Activated CD4-positive, CD25-positive, alpha-beta regulatory T cell treated with anti-CD3 and anti-CD28 coated beads, Interleukin-2, amount 50 U/mL, for 16 hours (primary cell): ENCODE measurements at places on chromosomes 16 and 17.

DNA sequence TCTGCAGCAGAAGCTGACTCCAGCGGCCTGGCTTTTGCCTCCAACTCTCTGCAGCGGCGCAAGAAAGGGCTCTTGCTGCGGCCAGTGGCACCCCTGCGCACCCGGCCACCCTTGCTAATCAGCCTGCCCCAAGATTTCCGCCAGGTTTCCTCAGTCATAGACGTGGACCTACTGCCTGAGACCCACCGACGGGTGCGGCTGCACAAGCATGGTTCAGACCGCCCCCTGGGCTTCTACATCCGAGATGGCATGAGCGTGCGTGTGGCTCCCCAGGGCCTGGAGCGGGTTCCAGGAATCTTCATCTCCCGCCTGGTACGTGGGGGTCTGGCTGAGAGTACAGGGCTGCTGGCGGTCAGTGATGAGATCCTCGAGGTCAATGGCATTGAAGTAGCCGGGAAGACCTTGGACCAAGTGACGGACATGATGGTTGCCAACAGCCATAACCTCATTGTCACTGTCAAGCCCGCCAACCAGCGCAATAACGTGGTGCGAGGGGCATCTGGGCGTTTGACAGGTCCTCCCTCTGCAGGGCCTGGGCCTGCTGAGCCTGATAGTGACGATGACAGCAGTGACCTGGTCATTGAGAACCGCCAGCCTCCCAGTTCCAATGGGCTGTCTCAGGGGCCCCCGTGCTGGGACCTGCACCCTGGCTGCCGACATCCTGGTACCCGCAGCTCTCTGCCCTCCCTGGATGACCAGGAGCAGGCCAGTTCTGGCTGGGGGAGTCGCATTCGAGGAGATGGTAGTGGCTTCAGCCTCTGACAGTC is 1.3 kb downstream of the PARD6A start:
- no peak for DNase-seq

GRCh38 chr17:45577571-45578279 is 87.2 kb upstream of the PLEKHM1 start:
- DNase-seq = no peak

DNA sequence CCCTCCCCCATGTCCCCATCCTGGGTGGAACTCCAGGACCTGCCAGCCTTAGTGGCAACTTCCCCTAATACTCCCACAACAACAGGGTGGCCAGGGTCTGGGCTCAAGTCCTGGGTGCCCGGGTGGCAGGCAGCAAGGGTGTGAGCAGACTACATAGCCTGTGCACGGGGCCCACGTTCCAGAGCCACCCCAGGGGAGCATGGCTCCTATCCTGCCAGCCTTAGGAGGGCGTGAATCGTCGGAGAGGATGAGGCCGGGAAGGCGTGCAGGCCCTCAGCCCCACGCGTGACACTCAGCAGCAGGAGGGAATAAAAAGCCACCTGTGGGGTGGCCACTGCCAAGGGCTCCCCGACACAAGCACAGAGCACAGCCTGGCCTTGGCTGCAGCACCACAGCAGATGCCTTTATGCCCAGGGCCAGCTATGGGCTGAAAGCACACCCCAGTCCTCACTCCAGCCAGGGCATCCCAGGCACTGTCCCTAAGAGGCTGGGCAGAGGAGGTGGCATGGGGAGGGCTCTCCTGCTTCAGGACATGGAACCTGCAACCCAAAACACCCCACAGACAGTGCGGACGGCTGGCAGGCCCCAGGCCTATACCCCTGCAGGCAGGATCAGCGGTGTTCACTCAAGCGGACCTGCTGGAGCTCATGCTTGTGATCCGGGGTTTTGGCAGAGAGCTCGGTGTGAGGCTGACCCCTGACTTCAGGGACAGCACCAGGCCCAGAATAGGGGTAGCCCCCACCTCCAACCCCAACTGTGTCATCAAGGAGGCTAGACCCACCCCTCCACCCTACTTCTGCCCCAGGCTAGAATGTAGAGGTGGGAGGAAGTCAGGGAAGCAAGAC is 2.7 kb downstream of the BCAR1 start:
- no peak for DNase-seq

DNA sequence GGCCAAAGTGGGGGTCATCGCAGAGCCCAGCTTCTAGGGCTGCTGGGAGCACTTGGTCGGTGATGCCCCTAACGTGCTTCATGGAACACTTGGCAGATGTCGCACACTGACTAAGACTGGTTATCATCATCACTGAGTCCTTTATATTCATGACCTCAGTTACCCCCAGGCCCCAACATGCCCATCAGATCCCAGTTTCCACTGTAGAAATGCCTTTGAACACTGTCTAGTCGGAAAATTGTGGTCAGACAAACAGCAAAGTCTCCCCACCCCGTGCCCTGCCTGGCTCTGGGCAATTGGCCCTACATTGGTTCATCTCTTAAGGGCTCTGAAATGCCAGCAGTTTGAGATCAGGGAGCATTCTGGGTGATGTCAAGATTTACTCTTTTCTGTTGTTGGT is 51.3 kb downstream of the NKD1 start:
- DNase-seq = no peak

DNA sequence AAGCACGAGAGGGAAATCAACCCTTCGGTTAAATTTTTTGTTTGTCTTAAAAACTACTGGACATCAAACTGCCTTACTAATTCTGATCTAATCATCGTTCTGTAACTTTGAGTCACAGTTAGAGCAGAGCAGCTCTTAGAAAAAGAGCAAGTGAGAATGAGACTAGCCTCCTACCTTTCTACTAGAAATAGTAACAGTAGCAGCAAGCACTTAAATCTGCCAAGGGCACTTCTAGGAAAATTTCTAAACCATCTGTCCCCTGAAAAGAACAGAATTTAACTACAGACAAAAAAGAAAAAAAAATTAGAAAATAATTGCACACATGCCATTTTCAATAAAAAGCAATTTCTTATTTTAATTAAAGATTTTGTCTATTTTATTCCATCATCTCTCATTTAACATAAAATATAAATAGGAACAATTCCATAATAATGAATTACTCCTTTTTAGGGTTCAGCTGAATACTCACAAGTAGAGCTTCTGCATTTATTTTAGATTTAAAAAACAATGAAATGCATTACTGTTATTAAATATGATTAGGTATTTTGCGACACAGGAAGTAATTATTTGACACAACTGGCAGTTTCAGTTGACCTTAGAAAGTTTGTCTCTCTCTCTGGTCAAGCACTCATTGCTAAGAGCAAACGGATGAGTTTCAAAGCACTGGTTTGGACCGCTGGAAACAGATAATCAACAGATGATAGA is 250.8 kb upstream of the SOX9 start:
- no peak for DNase-seq

GRCh38 chr17:78130437-78131101 is at the start of gene TMC8:
TMC8 (plus strand) TSS chr17:78130771; CDS start chr17:78131589, 818 bp downstream.
- peak; percentile 66 for DNase-seq

GRCh38 chr16:20952139-20952920 is 51.8 kb downstream of the LYRM1 start:
- no peak for DNase-seq

- DNase-seq = no peak
Observed at GRCh38 chr16:90020838-90021382, 1.7 kb upstream of the DBNDD1 start.

- DNase-seq = no peak
Observed at GRCh38 chr16:88627531-88628411, 10.6 kb upstream of the IL17C start.

DNA sequence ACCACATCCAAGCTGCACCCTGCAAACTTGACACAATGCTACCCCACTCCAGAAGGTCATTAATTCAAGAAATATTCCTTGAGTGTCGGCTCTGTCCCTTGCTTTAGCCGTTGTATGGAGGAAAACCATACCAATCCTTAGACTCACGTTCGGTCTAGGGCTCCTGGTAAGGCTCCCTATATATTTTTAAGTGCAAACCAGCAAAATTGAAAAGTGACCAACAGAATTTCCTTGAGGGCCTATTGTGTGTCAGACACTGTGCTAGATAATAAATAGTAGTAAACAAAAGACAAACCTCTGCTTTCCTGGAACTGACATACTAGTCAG is 390 bp upstream of the BBS2 start:
- no peak for DNase-seq

- DNase-seq = no peak
Observed at GRCh38 chr16:63488955-63489354, 1452.7 kb upstream of the CDH8 start.

- no peak for DNase-seq
Observed at GRCh38 chr17:792277-792676, 10.1 kb downstream of the MRM3 start.

DNA sequence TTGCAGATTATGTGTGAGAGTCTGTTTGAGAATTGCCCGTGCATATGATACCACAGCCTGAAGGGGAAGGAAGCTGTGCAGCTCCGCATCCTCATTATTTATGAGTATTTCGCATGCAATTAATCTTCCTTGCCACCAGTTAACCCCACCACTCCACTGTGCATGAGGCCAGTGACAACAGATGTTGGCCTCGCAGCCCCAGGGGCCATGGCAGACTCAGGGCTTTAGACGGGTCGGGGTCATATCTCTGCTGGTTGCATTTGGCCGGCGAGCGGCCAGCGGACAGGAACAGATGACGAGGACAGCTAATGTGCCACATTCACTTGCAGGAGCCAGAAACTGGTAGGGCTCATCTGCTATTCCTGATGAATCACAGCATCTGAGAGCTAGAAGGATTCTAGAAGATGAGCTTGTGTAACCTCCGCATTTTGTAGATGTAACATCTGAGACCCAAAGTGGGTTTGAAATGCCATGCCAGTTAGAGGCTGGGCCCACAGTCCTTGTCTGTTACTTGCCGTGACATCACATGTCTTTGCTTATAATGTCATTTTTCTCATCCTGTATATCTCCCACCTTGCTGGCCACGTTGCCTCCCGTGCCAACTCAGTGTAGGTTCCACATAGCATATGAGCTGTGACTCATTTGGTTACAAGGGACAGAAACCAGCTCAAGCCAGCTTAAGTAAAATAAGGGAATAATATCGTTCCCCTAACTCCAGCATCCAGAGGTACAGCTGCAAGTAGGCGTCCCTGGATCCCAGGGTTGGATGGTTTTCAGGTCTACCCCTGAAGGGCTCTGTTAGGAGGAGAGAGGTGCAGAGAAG is 137.2 kb downstream of the SNX29 start:
- no peak for DNase-seq

DNA sequence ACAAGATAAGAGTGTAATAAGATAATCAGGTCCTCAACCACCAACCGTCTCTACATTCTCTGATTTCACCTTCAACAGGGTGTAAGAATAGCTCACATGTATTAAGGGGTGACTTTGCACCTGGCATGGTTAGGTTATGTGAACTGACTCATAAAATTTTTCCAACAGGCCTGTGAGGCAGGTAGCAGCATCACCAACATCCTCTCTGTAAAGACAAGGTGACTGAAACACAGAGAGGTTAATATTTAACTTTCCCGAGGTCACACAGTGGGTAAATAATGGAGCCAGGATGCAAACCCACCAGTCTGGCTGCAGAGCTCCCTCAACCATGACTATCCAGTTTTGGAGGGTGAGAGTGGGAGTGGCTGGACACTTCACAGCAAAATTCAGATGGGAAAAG is 317.2 kb downstream of the C16orf95 start:
- DNase-seq = no peak

GRCh38 chr16:85010446-85010930 is 847 bp downstream of the ZDHHC7 start:
- DNase-seq = no peak

DNA sequence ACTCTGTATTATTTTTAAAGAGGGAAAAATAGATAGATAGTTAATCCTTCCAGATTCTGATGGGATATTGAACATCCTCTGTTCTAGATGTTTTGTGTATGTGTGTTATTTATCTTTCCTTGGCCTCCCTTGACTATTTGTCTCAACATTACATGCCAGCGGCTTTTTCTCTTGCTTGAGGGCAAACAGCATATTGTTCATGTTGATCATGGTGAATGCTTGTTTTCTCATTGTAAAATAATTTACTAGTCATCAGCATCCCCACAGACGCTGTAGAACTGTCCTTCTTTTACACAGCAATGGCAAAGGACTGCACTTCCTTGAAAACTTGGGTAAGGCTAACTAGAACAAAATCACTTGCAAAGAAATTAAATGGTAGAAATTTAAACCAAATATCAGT is 1376.4 kb upstream of the GOT2 start:
- no peak for DNase-seq

DNA sequence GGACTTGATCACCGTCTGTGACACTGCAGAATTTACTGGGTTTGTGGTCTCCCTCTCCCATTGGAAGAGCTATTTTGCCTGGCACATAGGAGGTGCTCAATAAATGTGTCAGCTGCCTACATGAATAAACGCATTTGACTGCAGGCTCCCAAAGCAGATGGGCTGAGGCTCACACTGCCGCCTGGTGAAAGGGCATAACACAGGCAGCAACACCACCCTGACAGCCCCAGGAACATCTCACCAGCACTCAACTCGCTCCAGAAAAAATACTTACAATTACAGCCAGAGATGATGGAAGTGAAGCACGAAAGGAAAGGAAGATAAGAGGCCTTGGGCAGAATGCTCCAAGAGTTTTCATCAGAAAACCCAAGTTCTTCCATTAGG is 73.9 kb downstream of the RPH3AL start:
- DNase-seq = no peak

DNA sequence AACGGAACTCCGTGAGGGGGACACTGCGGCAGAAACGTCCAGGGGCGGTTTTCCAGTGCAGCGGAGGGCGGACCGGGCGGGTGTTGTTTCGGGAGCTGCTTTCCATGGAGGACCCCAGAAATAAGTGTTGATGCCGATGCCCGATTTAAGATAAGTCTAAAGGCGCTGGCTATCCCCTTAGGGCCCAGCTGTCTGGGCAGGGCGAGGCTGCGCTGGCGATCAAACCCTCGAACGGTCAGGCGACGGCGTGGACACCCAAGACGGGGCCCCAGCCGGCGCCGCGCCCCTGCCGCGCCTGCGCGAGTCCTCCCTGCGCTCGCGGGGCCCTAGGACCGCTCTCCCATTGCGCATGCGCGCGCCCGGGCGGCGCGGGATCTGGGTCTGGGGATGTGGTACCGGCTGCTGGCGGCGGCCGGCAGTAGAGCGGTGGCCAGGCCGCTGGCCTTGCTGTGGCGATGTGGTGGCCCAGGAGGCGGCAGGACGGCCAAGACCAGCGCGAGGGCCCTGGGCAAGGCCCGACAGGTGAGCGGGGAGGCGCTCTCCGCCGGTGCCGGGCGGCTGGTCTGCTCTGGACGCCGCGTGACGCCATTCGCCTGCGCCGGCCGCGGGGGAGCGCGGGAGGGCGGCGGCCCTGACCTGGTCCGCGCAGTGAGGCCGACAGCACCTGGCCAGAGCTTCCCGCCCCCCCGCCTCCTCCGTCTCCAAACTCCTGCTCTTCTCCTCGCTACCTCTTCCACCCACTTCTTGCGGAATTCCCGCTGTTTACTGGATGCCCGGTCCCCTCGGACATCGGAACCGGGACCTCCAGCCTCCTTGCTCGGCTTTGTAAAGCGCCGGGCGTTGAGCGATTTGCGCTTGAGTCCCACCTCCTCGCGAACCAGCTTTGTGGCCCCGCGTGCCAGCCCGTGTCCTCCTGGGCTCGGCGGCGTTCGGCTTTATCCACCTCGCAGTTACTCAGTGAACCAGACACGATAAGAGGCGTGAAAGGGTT is 24.0 kb downstream of the DEF8 start:
- DNase-seq = peak; percentile 82

DNA sequence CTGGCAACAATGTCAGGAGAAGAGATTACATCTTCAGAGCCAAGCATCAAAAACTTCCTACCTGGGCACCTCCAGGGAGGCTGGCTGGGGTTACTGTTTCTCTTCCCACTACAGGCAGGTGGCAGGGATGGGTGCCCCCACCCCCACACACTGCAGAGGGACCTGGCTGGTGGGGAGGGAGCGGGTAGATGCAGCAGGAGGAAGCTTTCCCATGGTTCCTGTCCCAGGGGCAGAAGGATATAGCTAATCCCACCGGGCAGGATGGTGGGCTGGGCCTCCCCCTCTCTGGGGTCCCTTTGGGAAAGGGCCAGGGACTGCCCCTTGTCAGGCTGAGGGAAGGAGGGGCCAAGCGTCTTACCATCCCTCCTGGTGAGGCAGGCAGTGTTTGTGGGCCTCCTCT is 16.7 kb upstream of the MTMR4 start:
- DNase-seq = no peak
